Keratinocyte (primary cell): ENCODE measurements at places on chromosomes 4 and X.

- no peak for DNase-seq
Observed at GRCh38 chr4:175905925-175906324, 93.9 kb upstream of the GPM6A start.

DNA sequence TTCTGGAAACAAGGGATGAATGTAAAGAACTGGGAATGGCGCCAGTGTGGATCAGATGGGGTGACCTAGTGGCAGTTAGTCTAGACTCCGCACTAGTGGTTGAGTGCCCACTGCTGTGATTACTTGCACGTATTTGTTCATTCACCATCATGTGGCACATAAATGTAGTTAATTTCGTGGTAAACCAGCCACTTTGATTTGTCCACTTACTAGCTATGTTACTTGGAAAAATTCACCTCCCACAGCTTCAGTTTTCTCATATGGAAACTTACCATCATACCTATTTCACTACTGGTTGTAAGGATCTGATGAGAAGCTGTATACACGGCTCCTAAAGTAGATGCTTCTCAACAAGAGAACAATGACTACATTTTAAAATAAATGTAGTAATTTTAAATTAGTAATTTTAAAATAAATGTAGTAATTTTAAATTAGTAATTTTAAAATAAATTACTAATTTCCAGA is 394 bp upstream of the DYNLT3 start:
- DNase-seq: no peak

DNA sequence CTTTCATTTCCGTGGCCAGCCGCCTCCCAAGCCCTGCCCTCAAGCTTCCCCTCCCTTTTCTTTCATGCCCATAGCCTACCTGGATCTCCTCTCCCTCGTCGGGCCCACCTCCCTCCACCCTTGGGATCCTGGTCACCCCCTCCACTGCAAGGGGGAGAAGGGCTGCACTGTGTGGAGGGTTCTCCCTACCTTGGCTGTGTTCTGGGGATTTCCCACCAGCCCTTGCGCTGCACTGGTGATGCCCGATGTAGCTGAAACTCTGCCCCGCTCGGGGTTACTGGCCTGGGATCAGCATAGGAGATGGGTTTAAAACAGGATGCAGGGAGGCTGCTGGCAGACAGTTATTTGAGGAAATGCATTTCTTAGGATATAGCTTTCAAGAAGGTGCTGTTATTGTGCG is 128.9 kb downstream of the TBL1X start:
- no peak for DNase-seq

GRCh38 chr4:180057299-180057721 is 2185.9 kb upstream of the TENM3 start:
- no peak for DNase-seq

DNA sequence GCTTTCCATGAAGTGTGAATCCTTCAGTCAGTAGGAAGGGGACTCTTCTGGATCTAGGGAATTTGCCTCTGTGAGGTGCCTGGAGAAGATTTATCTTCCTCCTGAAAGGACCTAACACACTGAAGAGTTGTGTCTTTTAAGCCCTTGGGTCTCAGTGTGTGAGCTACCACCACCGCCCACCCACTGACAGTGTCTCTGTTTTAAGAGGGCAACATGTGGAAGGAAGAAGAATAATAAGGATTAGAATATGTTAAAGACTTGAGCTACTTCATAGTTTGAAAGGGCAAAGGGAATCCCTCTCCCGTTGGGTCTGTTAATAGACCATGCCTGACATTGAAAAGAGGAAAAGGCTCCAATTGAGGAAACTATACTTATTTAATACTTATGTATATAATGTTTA is 64.3 kb upstream of the TLR2 start:
- DNase-seq: no peak

- DNase-seq: no peak
Observed at GRCh38 chr4:3302786-3303564, 10.2 kb downstream of the RGS12 start.
